ENCODE measurements at places on chromosomes 7 and 10. TPM values are rescaled to one million over a fixed set of nuclear protein-coding genes. Genes with fewer than 3 reads are reported as not detected.

COMTD1 gene
- total RNA-seq, result 13.2 TPM

- no peak for DNase-seq
These were observed 9.3 kb downstream of the OSBPL3 start for GRCh38 chr7:24970676-24971075.

FGF8 gene
- not detected for total RNA-seq

GRCh38 chr10:6671976-6672375 is 91.9 kb upstream of the PRKCQ start:
- DNase-seq, result no peak

- no peak for DNase-seq
These were observed 45.0 kb upstream of the AKR1C1 start for GRCh38 chr10:4918236-4918635.

DNA sequence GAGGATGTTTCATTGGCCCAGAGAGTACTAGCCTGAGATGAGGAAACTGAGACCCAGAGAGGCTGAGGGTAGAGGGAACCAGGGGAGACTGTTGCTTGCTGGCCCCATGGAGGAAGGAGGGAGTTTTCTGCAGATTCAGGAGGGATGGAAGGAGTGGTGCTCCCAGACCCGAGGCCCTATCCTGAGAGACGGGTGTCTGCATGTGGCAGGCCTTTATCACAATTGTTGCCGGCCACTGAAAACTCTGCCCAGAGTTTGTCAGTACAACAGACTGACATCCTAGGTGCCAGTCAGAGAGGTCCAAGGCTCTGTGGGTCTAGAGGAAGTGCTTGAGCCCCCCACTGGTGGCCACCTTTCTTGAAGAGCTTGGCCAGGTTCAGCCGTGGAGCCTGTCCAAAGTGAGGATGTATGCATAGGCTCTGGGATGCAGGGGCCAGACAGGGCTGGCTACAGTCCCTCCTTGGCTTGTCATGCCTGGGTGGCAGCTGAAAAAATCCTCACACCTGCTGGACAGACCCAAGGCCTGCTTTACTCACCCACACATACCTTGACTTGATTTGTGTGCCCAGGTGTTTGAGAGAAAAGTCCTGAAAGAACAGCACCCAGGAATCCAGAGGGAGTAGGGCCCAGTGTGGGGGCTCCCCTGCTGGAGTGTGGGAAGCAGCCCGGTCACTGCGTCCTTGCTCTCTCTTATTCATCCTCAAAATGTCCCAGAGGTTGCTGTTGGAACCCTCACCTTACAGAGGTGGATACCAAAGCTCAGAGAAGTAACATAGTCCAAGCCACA is 65.2 kb downstream of the CLRN3 start:
- no peak for DNase-seq

FGFR2 gene
- not detected for total RNA-seq

GRCh38 chr7:71793251-71793650 is 618.9 kb downstream of the CALN1 start:
- no peak for DNase-seq
